ENCODE measurements at places on chromosomes 7 and 10. TPM values are rescaled to one million over a fixed set of nuclear protein-coding genes. Genes with fewer than 3 reads are reported as not detected.

Gene ANKRD22
- 0.52 TPM for total RNA-seq

Gene PNLIP
- total RNA-seq: 1.7 TPM

Gene PRSS2
- total RNA-seq: not detected

Gene ZNF37A
- 7.7 TPM for total RNA-seq

Gene C10orf67
- total RNA-seq: 0.36 TPM

Gene ATOH7
- total RNA-seq: not detected

Gene FXYD4
- not detected for total RNA-seq

Gene FBXW4
- 81.7 TPM for total RNA-seq

Gene OR2A12
- not detected for total RNA-seq

Gene RPP30
- 39.9 TPM for total RNA-seq

Gene STX1A
- 3.6 TPM for total RNA-seq

Gene RNF133
- 0.69 TPM for total RNA-seq

Gene GBX1
- total RNA-seq: not detected

Gene ZNF117
- 2.3 TPM for total RNA-seq

Gene TMEM178B
- total RNA-seq: 23.1 TPM

Gene IGF2BP3
- total RNA-seq: 1.1 TPM

Gene UPK3BL2
- 1.9 TPM for total RNA-seq

Gene CREB3L2
- total RNA-seq: 29.8 TPM

Gene ABCA13
- 0.04 TPM for total RNA-seq

Gene DKK1
- total RNA-seq: 0.62 TPM

Gene AVPI1
- total RNA-seq: 7.0 TPM

Gene OR6B1
- total RNA-seq: not detected

Gene FGFBP3
- not detected for total RNA-seq

Gene MARVELD1
- total RNA-seq: 5.9 TPM

Gene CTTNBP2
- 3.9 TPM for total RNA-seq

Gene WDR86
- not detected for total RNA-seq

Gene ADAM8
- 1.5 TPM for total RNA-seq

Gene OPN1SW
- total RNA-seq: not detected

Gene KIN
- 2.5 TPM for total RNA-seq

Gene PKD2L1
- not detected for total RNA-seq

Gene VWDE
- 0.58 TPM for total RNA-seq

Gene EEF1AKMT2
- total RNA-seq: 14.8 TPM

Gene SFMBT2
- total RNA-seq: 3.7 TPM

Gene OPALIN
- total RNA-seq: not detected

Gene BTBD16
- not detected for total RNA-seq

Gene FAM25A
- total RNA-seq: not detected

Gene GIMAP7
- total RNA-seq: 18.9 TPM

All from heart left ventricle (tissue), 16 donors.